Glutamatergic neuron (in vitro differentiated cells): ENCODE measurements at places on chromosomes 3 and 15. TPM values are rescaled to one million over a fixed set of nuclear protein-coding genes. Genes with fewer than 3 reads are reported as not detected.

DNA sequence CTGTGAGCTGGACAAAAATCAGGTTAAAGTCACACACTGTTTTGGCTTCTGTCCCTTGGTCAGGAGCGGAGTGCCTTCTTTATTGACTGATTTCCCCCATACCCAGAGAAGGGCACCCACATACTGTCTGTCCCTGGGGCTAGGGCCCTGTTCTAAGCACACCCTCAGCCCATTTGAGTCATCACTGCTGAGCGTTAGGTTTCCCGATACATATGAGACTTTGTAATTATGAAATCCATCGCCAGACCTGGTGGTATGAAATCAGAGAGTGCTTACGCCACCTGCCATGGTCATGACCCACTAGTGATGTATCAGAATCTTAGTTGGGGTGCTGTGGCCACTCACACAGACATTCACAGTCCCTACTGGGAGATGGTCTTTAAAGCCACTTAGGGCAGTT is 96.8 kb downstream of the CHDH start:
- no peak for DNase-seq

- no peak for DNase-seq
Measured at GRCh38 chr3:151593928-151594327, 133.1 kb upstream of the IGSF10 start.

GRCh38 chr3:40070816-40071215 is 238.7 kb upstream of the EIF1B start:
- DNase-seq, result no peak

DNA sequence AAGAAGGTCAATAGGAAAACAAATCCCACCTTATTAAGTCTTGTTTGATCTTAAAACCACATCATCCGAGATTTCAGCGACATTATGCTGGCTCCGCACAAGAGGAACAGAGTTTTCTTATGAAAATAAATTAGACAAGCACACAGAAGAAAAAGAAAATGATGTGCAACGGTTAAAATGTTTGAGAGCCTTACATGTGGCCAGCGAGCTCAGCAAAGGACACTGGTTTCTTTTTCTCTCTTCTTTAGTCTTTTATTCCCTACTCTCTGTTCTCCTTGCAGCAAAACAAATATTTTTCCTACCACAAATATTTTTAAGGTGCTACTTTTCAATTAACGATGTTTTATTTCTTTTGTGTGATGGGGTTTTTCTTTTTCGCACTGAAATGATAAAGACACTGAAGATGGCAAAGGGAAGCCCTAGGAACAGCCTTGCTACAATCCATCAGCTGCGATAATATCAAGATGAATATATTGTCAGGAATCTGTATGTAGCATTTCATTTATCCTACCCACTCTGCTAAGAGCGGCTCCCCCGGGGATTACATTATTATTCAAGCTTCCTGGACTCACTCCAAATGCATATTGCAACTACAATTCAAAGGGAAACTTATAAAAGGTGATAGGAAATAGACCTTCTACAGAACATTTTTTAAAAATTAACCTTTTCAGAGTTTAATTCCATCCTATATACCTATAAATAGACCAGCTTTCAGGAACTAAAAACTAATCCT is 72.9 kb downstream of the ANXA2 start:
- DNase-seq, result no peak

DNA sequence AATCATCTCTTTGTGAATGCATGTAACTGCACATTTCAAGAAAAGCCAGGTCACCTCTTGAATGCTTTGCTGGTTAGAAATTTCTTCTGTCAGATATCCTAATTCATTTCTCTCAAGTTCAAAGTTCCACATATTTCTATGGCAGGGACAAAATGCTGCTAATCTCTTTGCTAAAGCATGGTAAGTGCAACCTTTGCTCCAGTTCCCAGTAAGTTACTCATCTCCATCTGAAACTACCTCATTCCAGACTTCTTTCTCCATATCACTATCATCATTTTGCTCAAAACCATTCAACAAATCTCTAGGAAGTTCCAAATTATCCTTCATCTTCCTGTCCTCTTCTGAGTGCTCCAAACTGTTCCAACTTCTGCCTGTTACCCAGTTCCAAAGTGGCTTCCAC is 230.6 kb downstream of the ZMAT3 start:
- DNase-seq, result no peak

DNA sequence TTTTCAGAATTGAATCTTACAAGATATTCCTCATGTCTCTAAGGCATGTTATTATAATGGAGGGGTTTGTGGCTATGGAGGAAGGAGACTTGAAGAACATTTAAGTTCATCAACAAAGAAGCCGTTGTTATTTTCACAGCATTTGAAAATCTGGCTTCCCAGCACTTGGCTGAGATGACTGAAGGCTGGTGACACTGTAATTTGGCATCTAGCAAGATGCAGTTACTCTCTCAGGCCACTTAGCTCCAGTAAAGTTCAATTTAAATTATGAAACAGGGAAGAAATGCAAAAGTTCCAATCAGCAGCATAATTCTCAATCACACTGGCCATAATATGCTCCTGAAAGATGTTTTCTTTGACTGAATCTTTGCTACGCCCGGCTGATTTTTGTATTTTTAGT is 139.4 kb upstream of the NUDT16 start:
- no peak for DNase-seq

- no peak for DNase-seq
Measured at GRCh38 chr3:10317311-10317960, 3.5 kb downstream of the SEC13 start.

- DNase-seq, result no peak
Measured at GRCh38 chr15:69719527-69720240, 267.1 kb downstream of the RPLP1 start.

DNA sequence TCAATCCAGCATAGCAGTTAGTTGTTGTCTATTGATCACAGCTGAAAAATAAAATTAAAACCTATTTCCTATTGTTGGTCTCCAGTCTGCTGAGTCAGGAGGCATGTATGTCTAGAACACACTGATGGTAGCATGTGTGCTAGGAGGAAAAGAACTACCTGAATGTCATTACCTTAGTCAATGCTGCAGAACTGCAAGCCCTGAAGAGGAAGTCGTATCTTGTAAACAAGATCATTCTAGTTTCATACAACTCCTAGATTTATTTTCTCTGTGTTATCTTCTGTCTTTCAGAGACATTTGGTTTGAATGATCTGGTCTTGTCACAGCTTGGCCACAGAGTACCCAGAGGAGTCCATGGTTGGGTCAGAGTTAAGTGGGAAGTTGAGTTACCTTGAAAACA is 110.0 kb upstream of the MRPL3 start:
- DNase-seq, result no peak

DNA sequence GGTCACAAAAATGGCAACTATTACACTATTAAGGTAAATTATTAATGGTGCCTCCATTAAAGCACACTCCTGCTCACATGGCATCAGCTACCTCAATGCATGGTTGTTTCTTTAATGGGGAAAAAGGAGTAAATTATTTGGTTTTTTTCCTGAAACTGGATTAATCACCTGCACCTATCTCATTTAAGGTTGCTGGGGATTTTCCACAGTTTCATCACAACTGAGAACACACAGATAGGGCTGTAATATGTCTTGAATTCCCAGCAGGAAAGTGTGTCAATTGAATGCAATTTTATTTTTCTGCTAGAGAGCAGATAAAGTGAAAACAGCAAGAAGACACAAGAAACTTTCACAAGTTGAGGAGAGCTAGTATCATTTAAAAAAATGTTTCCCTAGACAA is 36.4 kb downstream of the RFTN1 start:
- DNase-seq, result no peak

GRCh38 chr3:41502481-41502880 is 303.2 kb downstream of the CTNNB1 start:
- no peak for DNase-seq

The CSK gene
- 72.6 TPM for total RNA-seq

The MAPKAPK3 gene
- 10.7 TPM for total RNA-seq

The LNP1 gene
- 2.0 TPM for total RNA-seq

The GPR149 gene
- total RNA-seq, result 0.25 TPM

The CDCP1 gene
- 0.71 TPM for total RNA-seq

The KNG1 gene
- not detected for total RNA-seq

The CCR1 gene
- not detected for total RNA-seq
